ENCODE measurements at places on chromosomes 7 and 10.

GRCh38 chr7:114508086-114508485 is 93.5 kb downstream of the FOXP2 start:
- DNase-seq: no peak

DNA sequence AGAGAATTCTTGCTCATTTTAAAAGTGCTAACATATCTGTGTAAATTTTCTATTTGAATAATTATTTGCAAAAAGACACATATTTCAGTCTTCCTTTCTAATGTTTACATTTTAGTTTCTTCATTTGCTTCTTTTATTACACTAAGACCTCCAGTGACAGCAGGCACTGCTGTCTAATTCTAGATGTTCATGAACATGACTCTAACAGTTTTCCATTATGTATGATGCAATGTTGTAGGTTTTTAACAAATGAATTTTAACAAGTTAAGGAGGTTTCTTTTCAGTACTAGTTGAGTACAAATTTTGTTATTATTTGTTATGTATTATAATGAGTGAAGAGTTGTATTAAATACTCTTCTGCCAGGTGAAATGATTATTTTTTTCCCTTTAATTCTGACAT is 83.6 kb downstream of the GRB10 start:
- no peak for DNase-seq

GRCh38 chr7:101058355-101058754 is 26.9 kb upstream of the TRIM56 start:
- DNase-seq: no peak

GRCh38 chr7:117008886-117009531 is 55.7 kb downstream of the ST7 start:
- DNase-seq: no peak

GRCh38 chr10:117138838-117139580 is 939 bp upstream of the VAX1 start:
- DNase-seq: peak; percentile 27

- no peak for DNase-seq
Measured at GRCh38 chr10:133361773-133362441, 4.1 kb upstream of the FUOM start.

GRCh38 chr7:11236680-11237079 is 263.0 kb downstream of the PHF14 start:
- DNase-seq: peak; percentile 14

- no peak for DNase-seq
Measured at GRCh38 chr10:128028508-128029289, 97.5 kb downstream of the MKI67 start.

DNA sequence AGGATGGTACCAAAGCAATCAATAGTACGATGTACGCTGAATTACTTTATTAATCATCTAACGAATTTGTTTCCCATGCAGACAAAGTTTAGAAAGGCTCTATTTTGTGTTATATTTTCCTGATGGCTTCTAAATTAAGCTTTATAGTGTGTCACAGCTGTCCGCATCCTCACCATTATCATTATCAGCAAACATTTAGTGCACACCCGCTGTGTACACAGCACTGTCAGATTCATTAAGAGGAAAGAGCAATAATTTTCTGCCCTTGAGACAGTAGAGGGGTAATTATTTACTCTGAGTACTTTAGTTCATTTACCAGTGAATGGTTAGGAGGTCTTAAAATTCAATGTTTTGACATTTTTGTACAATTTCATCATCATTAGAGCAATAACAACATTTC is 233.3 kb upstream of the PTPRZ1 start:
- DNase-seq: no peak

DNA sequence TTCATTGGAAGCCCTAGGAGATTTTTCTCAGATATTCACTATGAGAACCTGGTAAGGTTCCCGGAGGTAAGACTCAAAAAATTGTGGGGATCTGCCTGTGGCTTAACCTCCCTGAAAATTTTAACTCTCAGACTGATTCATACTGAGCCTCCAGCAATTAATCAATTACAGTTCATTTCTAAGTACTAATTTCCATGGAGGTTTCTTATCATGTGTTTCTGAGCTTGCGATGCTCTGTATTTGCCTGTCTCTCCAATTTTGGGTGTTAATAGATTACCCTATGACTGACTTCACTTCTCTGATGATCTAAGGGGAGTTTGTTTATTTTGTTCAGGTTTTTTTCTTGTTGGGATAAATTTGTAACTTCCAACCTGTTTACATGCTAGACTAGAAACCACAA is 215.4 kb upstream of the TMEM196 start:
- no peak for DNase-seq

DNA sequence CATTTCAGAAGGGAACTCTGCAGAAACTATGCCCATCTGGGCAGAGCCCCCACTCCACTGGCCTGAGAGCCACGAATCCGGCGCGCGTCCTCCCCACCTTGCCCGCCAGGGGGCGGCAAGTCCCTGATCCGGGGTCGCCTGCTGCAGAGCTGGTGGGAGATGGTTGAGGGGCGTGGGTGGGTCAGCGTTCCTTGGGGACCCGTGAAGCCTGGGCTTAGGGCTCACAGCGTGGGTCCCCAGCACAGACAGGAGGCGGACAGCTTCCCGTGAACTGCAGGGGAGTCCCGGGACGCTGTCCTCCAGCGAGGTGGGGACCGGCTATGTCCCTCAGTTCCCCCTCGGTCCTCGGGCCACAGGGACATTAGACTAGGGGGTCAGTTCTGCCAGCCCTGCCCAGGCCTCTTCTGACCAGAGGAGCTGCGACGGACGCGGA is 585 bp upstream of the POP7 start:
- peak; percentile 84 for DNase-seq

DNA sequence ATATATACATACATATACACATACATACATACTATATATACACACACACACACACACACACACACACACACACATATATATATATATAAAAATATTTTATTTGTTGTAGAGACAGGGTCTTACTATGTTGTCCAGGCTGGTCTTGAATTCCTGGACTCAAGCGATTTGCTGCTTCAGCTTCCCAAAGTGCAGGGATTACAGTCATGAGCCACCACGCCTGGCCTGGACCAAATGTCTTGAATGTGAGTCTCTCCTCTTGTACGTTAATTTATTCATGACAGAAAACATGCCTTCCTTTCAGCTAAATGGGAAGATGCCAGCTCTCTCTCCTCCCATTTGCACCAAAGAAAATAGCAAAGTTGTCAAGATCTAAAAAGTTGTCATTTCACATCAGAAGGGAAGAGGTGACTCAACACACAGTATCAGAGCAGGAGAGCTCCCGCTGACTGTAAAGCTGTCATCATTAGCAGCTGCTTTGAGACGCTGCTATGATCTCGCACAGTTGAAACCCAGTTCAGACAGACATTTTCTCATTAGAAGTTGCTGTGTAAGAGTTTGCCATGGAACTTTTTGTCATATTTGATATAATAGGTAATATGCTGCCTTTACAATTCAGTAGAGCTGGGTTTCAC is 224.3 kb downstream of the SFMBT2 start:
- DNase-seq: no peak

GRCh38 chr10:27673065-27673464 is 72.6 kb downstream of the MKX start:
- no peak for DNase-seq

DNA sequence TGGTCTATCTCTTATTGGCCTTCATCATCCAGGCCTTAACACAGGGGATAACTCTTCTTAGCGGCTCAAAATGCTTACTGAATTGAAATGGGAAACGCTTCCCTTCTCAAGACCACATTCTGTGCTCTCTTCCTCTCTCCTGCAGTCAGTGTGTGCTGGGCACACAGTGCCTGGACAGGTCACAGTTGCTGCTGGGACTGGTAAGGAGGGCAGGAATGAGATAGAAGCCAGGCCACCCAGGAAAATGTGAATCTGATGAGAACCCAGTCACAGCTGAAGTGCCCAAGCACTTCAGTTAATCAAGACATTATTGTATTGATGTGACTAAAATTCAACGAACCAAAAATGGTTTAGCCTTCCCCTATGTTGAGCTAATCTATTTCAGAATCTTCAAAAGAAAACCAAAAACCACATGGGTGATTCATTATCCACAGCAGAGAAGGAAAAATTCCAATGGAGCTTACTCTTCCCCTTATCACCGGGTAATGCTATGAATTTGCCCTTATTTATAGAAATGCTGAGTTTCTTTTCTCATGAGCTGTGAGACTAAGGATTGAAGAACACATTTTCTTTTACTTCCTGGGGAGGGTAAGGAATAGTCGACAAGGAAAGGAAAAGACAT is 41.2 kb upstream of the PLPP4 start:
- DNase-seq: no peak

DNA sequence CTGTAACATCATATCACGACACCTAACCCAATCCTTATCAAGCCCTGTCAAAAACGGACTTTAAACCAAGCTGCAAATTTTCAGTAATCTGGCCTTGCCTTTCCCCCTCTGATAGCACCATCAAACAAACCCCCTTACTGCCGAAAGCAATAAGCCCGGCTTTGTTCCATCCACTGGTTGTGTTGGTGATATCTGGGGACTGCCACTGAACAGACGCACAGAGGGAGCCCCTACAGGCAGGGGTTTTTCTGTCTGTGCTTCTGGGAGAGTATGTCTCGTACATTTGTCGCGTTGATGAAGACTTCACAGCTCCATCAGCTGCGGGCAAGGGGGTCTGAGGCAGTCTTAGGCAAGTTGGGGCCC is 550 bp upstream of the PLAU start:
- peak; percentile 19 for DNase-seq

GRCh38 chr10:93468461-93469213 is 13.5 kb downstream of the MYOF start:
- DNase-seq: no peak

DNA sequence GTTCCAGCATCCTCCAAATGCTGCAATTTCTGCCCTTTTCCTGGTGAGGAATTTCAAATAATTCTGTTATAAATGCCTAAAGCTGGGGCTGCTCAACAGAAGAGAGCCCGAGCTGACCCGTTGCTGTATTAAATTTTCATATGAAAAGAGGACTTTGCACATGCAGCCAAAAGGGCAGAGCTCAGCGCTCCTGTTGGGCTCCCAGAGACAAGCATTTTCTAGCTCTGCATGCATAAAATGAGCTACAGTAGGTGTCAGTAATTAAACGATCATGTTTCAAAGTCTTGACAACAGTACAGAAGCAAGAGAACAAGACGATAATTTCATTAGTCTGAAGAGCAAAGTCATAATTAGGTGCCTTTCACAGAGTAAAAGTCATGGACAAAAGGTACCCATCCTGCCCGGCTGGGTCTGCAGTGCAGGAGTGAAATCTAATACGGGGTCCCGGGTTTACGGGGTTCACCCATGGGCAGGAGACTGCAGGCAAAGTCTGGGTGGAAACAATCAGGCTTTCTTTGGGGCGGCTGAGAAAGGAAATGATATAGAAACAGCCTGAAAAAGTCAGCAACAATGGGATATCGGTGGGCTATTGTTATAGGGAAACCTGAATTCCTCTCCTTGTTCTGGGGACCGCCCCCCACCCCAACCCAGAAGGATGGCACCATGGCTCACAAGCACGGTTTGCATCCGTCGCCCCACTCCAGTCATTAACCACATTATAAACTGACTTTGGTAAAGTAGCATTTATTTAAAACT is 66.0 kb downstream of the EBF3 start:
- peak; percentile 9 for DNase-seq

- no peak for DNase-seq
Measured at GRCh38 chr7:101900103-101900502, 82.7 kb downstream of the CUX1 start.

- DNase-seq: peak; percentile 56
Measured at GRCh38 chr10:25565570-25565969, 368.5 kb upstream of the MYO3A start.

GRCh38 chr7:39946693-39947092 is 3.4 kb upstream of the CDK13 start:
- peak; percentile 61 for DNase-seq

GRCh38 chr7:71112436-71112835 is 19.5 kb upstream of the GALNT17 start:
- no peak for DNase-seq

GRCh38 chr7:44210107-44210506 is 9.3 kb downstream of the YKT6 start:
- no peak for DNase-seq

DNA sequence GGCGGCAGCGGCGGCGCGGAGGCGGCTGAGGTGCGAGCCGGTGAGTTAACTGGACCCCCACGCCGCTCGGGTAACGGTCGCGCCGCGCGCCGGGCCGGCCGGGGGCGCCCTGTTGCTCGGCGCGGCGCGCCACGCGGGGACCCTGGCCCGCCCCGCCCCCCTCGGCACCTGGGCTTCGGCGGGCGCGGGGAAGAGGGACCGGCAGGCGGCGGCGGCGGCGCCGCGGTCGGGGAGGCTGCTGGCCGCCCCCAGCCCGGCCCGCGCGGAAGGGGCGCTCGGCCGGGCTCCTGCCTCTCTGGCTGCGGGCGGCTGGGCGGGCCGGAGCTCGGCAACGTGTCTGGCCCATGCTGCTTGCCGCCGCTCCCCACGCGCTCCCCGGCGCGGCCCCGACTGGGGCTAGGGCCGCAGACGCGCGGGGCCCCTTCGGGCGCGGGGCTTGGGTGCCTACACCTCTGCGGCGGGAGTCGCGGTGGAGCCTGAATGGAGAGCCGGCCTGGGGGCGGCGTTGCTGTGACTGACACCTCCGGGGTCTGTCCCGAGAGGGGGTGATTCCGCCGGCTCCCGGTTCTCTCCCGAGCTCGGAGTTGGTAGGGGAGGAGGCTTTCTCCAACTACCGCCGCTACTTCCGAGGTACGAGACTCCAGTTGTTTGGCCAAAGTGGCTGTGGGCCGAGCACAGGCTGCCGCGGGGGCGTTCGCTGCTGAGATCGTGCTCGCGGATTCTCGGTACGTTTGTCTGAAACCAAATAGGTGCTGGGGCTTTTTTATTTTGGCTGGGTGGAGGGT is 494 bp downstream of the PALS2 start:
- peak; percentile 74 for DNase-seq

GRCh38 chr10:538895-539294 is 150.6 kb downstream of the DIP2C start:
- no peak for DNase-seq

DNA sequence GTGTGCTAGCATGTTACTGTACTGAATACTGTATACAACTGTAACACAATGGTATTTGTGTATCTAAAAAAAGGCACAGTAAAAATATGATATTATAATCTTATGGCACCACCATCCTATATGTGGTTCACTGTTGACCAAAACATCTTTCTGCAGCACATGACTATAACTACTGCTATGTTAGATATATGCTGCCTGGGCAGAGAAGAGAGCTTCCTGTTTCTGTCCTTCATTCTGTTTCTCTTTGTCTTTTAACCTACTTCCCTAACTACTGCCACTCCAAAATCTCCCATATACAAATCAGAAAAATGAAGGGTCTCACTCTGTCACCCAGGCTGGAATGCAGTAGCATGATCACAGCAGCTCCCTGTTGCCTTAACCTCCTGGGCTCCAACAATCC is 8.8 kb upstream of the FGL2 start:
- DNase-seq: no peak

Data from NCI-H82 (cell line).